A549 (cell line): ENCODE measurements at places on chromosomes 16 and 17. TPM values are rescaled to one million over a fixed set of nuclear protein-coding genes. Genes with fewer than 3 reads are reported as not detected.
A peak's percentile ranks its signal among the peaks of the same experiment; 100 is the strongest.

GRCh38 chr16:22293137-22294106 lies 3.8 kb upstream of the POLR3E start:
- no peak for DNase-seq

GRCh38 chr16:66953462-66954096 lies 7.5 kb upstream of the CES3 start:
- DNase-seq = no peak

DNA sequence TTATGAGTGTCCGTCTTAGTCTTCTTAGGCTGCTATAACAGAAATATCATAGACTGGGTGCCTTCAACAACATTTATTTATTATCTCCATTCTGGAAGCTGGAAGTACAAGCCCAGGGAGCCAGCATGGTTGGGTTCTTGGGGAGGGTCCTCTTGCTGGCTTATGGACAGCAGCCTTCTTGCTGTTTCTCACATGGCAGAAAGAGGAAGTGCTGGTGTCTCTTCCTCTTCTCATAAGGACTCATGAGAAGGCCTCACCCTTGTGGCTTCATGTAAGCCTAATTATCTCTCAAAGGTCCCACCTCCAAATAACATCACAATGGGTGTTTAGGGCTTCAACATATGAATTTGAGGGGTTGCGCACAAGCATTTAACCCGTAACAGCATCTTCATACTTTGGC lies 207.0 kb upstream of the COX10 start:
- no peak for DNase-seq

The HIC1 gene
- 0.70 to 1.5 TPM (median 1.3 TPM) in 3 replicates for polyA plus RNA-seq

- DNase-seq = no peak
Measured at GRCh38 chr17:57982452-57983170, 5.4 kb downstream of the VEZF1 start.

GRCh38 chr17:45364531-45365390 lies 47.9 kb upstream of the MAP3K14 start:
- peak; percentile 44 for DNase-seq

The KRT31 gene
- not detected in 3 replicates for polyA plus RNA-seq

The RAB11FIP4 gene
- 1.2 to 1.9 TPM (median 1.3 TPM) in 3 replicates for polyA plus RNA-seq

- no peak for DNase-seq
Measured at GRCh38 chr17:10463402-10463801, 6.0 kb downstream of the MYH4 start.

The KRT39 gene
- not detected in 3 replicates for polyA plus RNA-seq
